ENCODE measurements at places on chromosomes 11 and 22.

GRCh38 chr11:111766834-111767142, 599 bp upstream of the PPP2R1B start:
- DNase-seq, result no peak

GRCh38 chr11:115900111-115900510, 395.9 kb upstream of the CADM1 start:
- DNase-seq, result no peak

GRCh38 chr11:96271777-96272176, 71.2 kb downstream of the MAML2 start:
- no peak for DNase-seq

DNA sequence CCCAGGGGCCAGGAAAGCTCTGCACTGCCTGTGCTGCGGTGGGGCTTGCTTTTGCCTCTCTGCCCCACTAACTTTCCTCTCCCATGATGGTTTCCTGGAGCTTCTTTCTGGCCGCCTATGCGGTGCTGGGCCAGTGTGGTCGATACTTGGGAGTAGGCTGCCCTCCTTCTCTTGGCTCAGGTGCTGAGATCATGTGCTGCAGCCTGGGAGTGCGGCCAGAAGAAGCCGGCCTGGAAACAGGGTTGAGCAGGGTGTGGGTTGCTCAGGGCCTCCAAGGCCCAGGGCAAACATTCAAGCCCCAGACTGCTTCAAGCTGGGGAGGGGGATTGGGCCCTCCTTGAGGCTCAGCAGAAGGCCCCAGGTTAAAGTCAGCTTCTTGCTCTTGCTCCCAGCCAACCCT, 125.0 kb downstream of the NTM start:
- DNase-seq, result no peak

DNA sequence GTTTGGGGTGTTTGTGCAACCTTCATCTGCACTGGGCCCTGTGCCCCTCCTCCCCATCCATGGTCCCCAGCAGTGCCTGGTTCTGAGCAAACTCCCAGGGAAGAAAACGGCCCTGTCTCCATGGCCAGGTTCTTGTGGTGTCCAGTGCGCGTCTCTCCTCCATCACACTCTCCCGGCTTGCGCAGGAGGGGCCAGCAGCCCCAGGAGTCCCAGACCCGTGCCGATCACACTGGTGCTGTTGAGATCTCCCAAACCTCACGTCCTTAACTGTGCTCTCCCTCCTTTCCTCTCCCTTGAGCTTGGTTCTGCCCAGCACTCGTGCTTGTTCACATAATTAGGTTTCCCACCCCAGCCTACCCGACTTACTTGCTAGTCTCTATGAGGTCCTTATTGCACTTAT, 10.9 kb upstream of the GRK2 start:
- no peak for DNase-seq

DNA sequence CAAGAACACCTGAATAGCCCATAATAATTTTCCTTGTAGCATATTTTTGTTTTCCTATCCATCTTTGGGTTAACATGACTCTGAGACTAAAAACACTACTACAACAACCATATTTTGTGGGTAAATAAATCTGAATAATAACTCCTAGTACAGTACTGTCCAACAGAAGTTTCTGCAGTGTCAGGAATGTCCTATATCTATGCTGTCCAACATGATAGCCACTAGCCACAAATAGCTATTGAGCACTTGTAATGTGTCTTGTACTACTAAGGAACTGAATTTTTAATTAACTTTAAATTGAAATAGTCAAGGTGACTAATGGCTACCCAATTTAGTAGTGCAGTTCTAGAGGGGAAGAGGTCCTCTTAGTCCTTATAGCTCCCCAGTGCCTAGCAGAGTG, 135.6 kb downstream of the CADM1 start:
- DNase-seq, result no peak

DNA sequence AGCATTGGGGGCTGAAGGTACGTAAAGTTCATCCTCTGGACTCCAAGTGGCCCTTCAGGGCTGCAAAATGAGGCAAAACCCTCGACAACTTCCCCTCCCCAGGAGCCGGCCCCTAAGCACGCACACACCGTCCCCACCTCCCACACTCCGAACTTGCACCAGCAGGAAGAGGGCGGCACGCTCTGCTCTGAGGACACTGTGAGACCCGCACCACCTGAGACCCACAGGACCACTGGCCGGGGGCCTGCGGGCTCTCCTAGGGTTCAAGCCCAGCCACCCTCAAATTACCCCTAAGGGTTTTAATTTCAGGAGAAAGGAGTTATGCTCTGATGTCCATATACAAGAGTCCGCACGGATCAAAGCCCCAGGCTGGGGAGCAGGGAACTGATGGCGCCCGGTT, 49.7 kb upstream of the BID start:
- no peak for DNase-seq

DNA sequence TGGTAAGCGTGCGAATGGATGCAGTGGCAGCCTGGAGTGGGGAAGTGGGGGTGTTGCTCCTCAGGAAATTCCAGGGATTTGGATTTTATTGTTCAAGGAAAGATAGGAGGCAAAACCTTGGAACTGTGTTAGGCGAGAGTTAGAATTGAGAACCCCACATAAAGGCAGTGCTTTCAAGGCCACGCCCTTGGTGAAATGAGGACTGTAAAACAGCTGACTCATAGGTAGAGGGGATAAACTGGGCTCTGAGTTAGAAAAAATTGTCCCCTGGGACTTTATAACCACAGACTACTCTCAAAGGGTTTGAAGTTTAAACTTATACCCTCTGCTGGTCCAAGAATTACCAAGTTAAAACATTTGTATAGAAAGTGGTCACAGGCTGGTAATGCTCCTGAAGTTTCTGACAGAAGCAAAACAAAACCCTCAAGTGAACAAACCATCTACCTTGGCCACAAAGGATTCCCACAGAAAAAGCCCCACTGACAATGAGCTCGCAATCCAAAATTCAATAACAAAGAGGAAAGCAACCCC, 250.3 kb upstream of the TBCEL start:
- DNase-seq, result no peak

DNA sequence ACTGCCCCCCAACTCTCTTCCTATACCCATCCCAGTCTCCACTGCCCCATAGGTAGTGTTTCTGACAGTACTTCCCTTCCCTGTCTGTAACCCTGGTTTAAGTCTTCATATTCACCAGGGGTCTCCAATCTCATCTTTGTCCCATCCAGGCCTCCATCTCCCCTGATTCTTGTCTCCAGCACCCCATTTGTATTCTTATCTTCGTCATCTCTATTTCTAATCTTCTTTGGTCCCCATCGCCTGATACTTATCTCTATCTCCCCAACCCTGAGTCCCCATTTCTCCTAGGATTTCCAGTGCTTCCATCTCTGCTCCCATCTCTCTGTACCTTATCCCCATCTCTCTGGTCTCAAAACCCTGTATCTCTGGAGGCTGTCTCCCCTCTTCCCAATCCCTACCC, 1.8 kb downstream of the PHOX2A start:
- DNase-seq, result no peak

DNA sequence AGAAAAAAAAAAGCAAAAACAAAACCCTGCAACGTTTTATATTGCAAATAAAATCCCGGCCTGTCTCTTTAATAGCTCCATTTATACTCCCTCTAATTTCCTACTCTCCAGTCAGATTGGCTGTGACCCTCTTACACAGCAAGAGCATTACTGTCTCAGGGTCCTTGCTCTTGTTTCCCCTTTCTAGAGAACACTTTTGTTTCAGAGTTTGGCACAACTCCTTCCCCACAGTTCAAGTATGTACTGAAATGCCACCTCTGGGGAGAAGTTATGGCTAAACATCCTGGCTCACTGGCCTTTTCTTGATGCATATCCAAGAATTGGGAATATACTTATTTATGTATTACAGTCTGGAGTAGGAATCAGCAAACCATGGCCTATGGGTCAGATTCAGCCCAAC, 2.6 kb downstream of the CASP12 start:
- DNase-seq, result no peak

- DNase-seq, result no peak
Measured at GRCh38 chr22:43305806-43306205, 37.4 kb downstream of the SCUBE1 start.

DNA sequence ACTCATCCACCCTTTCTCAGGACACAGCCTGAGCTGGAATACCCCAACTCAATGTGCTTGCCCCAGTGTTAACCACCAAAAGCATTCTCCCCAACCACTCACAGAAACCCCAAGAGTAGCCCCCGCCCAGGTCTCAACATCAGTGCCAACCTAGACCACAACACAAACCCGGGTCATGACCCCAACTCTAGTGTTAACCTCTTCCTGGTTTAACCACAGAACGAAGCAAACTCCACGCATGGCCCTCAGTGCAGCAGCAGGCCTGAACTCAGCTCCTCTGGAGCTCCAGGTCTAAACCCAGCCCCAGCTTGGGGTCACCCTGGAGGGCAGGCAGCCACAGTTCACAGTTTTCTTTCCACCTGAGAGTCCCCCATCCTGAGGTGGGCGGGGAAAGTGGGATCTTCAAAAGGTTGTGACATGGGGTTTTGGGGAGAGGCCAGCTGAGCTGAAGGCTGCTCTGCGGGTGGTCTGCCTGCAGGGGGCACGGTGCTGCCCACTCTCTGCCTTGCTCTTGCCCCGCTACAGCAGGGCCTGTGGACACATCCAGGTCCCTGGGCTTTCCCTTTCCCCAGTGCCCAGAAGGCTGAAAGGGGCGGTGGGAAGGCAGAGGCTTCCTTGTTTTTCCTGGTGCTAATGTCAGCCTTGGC, 37.9 kb downstream of the NECTIN1 start:
- no peak for DNase-seq

GRCh38 chr11:8775332-8775731, 92.7 kb downstream of the RPL27A start:
- DNase-seq, result no peak

- DNase-seq, result no peak
Measured at GRCh38 chr22:20933910-20934309, 16.7 kb downstream of the CRKL start.

GRCh38 chr11:31555938-31556337, 46.4 kb downstream of the ELP4 start:
- DNase-seq, result no peak

DNA sequence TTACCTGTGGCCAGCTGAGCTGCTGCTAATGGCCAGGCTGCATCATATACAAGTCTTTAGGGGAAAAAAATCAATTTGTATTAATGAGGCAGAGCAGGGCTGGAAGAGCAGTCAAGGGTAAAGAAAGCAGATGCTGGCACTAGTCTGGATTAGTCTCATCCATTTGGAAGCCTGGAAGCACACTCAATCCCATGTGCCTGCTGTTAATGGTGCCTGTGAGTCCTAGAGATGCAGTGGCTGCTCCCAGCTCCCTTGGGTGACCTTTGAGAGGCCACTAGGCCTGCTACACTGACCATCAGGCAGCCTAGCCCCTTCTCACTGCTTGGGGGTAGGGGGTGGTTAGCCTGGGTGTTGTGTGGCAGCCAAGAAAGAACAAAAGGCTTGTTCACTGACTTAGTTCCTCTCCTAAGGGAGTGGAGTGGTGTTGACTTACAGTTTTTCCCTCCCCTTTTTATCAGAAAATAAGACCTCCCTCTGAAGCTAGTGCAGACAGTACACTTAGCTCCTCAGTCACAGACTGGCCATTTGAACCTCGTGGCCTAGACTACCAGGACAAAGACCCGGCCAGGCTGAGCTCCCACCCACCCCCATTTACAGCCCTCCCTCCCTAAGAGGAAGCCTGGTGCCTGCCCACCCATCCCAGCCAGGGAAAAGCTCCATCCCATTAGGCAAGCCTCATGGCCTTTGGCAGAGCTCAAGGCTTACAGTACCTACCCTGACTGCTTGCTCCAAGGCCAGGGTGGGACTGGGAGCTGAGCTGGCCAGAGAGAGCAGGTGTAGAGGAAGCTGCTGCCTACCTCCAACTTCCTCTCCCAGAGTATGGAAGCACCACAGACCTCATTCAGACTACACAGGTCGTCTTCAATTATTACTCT, 7.8 kb downstream of the PIK3IP1 start:
- no peak for DNase-seq

DNA sequence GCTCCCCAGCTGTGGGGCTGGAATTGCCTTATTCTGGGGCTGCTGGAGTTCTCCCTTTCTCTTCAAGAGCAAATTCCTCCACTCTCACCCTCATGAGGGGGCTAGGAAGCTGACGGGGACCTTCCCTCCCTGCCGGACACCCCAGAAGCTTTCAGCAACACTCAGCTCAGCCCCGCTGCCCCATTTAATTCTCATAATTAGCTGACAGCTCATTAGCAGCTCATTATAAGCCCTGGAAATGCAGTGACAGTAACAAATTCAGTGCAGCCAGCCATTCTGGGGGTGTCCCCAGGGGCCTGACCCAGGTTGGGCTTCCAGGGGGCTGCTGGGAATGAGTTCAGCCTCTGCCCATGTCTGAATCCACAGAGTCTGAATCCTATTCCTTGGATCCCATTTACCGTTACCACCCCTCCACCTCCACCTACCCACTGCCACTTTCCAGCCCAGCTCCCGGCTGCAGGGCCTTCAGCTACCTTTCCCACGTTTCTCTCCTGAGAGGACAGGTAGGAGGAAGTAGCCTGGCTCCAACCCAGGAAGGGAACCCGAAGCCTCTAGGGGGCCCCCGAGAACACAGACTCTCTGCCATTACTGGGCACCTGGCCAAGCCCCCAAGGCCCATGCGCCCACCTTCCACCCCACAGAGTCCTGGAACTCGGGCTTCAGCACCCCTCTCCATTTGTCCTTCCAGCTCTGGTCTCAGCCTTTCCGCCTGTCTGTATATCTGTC, 101.7 kb upstream of the LMO1 start:
- no peak for DNase-seq

GRCh38 chr22:32323513-32324164, 34.0 kb upstream of the RFPL3 start:
- no peak for DNase-seq

DNA sequence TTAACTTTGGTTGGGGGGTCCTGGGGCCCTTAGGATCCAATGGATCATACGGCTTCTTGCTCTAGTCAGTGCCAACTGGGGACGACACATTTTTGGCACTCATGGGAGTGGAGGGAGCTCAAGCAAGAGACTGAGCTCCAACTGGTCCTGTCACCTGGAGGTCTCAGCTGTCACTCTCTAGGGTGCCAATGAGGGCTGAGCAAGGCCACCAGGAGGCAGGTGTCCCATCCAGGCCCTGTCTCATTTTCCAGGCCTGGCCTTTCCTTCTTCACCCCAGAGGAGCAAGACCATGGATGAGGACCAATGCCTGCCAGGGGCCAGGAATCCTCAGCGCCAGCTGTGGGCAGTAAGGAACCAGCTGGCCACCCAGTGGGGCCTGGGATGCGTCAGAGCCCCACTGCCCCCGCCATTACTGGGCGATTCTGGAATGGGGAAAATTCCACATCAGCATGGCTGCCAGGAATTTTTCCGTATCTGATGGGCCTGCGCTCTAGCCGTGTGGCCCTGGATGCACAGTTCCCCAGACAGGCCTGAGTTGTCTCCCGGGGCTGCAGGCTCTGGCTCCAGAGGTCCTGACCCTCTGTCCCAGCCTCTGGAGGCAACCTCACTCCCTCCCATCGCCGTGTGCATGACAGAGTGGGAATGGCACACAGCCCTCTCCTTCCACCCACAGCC, 669 bp upstream of the GAL3ST1 start:
- no peak for DNase-seq

DNA sequence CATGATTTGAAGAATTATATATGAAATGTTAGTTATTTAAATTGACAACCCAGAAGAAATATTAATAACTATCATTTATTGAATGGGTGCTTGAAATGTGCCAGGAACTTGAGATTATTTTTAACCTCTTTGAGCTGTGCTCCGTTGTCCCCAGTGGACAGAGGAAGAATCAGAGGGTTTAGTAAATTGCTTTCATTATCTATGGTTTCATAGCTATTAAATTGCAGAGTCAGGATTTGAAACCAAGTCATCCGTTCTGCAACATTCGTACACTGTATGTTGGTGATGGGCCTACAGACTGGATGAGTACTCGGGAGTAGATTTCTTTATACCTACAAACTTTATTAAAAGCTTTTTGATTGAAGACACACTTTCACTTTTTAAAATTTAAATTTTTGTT, 4.9 kb downstream of the HSD17B12 start:
- no peak for DNase-seq

GRCh38 chr11:19934828-19935259, 222.2 kb downstream of the NAV2 start:
- DNase-seq, result no peak

All from foreskin keratinocyte (primary cell).